ENCODE measurements at places on chromosomes 3 and 15.

DNA sequence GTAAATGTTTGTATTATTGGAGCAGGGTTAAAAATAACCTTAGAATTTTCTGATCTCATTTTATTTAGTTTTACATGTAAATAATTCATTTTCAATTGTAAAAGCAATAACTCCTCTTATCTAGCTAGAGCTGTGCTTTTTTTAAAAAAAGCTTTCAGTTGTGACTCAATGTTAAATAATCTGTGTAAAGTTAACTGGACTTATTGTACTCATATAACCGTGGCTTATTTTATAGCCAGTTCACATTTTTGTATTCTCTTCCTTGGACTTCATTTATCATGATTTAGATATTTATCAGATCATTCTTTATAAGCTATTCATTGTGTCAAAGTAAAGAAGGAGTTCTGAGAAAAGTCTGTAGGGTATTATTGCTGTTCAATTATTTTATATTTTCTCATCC, 435.6 kb downstream of the CADM2 start:
- no peak for DNase-seq

- no peak for DNase-seq
Measured at GRCh38 chr3:195085356-195086130, 185.4 kb downstream of the XXYLT1 start.

- no peak for DNase-seq
Measured at GRCh38 chr15:64779630-64780029, 4.2 kb upstream of the RBPMS2 start.

DNA sequence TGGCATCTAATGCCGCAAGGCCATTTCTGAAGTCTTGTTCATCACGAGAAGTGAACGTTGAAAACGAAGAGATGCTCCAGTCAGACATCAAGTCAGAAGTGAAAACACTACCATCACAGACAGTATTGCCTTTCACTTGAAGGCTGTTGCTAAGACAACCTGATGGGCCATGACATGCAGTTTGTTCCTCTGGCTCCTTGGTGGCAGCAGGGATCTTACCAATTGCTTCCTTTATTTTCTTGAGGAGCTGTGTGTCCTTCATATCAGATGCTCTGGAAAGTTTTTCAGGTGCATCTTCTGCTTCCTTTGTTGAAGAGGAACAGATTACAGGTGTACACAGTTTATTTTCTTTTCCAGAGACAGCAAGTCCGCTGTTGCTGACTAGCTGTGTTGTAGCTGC, 30.7 kb upstream of the MYLK start:
- DNase-seq = peak; percentile 12

GRCh38 chr15:94769089-94769488, 537.7 kb downstream of the MCTP2 start:
- DNase-seq = no peak

GRCh38 chr3:138187296-138188012, at the start of gene ARMC8:
ARMC8 (plus strand) TSS chr3:138187301; CDS start chr3:138187555, 254 bp downstream.
- no peak for DNase-seq

GRCh38 chr3:195899701-195900435, 8.5 kb downstream of the TNK2 start:
- DNase-seq = no peak

DNA sequence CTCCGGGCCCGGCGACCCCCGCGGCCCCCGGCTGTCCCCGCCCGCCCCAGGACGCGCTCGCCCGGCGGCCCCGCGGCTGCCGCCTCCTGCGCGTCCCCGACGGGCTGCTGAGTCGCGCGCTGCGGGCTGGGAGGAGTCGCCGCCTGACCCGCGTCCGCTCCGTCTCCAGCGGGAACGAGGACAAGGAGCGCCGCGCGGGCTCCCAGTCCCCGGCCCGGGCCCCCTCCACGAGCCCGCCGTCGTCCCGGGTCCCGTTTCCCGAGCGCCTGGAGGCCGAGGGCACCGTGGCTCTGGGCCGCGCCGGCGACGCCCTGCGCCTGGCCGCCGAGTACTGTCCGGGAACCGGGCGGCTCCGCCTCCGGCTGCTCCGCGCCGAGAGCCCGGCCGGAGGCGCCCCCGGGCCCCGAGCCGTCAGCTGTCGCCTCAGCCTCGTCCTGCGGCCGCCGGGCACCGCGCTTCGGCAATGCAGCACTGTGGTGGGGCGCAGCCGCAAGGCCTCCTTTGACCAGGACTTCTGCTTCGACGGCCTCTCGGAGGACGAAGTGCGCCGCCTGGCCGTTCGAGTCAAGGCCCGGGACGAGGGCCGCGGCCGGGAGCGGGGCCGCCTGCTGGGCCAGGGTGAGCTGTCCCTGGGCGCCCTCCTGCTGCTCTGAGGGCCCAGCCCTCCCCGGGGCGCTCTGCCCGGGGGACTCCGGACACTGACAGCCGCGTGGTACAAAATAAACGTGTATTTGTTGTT, 1.5 kb downstream of the C2CD4A start:
- DNase-seq = peak; percentile 73

GRCh38 chr3:88032245-88032644, 26.6 kb downstream of the CGGBP1 start:
- no peak for DNase-seq

DNA sequence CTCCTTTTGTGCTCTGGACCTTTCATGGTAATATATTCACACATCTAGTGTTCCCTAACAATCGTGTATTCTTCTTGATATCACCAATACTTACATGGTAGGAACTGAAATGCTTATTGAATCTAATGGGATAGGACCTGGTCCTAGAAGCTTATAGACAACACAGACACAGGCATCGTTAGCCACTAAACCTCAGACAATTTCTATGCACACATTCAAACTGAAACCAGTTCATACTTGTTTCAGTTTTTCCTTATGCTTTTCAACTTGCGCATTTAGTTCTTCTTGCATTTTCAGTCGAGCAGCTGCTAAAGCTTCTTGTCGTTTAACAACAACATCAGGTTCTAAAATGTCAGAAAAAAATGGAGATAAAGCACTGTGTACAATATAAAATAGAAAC, 2.3 kb downstream of the SELENOS start:
- DNase-seq = no peak

DNA sequence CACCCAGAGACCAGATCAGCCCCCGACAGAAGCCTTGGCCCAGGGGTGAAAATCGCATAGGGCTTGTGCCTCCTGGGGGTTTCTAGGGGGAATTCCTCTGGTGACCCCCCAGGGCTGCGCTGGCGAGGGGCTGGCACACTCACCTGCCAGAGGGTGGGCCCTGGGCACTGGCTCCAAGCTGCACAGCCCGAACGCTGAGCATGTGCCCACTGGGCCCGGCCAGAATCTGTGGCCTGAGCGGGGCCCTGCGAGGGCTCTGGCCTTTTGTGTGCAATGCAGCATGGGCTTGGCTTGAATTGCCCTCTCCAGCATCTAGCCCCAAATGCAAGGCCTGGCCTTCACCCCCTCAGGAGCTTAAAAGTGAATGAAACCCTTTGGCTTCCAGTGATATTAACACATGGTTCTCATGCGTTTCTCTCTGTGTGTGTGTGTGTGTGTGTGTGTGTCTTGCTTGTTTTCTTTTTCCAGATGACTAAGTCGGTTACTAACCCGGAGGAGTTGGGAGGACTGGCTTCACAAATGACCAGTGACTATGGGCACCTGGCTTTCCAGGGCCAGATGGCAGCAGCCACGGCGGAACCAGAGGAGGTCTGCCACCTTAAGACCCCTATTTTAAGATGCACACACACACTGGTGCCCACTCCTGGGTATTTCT, 259.1 kb upstream of the TPM1 start:
- DNase-seq = no peak

- DNase-seq = no peak
Measured at GRCh38 chr3:144127014-144127413, 155.4 kb downstream of the DIPK2A start.

DNA sequence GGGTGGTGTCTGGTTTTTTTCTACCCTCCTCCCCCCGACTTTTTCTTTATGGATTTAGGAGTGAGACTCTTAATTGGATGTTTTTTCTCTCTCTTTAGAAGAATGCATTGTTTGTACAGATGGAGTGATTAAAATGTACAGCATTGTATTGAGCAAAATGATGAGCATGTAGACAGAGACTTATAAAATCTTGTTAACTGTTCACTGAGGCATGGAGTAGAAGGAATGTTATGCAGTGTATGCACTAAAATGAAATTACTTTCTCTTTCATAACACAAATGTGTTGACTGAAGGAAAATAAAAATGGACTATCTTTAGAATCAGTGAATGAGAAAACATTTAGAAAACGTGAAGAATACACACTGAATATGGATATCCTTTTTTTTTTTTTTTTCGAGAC, 39.8 kb downstream of the ZFAND6 start:
- no peak for DNase-seq

DNA sequence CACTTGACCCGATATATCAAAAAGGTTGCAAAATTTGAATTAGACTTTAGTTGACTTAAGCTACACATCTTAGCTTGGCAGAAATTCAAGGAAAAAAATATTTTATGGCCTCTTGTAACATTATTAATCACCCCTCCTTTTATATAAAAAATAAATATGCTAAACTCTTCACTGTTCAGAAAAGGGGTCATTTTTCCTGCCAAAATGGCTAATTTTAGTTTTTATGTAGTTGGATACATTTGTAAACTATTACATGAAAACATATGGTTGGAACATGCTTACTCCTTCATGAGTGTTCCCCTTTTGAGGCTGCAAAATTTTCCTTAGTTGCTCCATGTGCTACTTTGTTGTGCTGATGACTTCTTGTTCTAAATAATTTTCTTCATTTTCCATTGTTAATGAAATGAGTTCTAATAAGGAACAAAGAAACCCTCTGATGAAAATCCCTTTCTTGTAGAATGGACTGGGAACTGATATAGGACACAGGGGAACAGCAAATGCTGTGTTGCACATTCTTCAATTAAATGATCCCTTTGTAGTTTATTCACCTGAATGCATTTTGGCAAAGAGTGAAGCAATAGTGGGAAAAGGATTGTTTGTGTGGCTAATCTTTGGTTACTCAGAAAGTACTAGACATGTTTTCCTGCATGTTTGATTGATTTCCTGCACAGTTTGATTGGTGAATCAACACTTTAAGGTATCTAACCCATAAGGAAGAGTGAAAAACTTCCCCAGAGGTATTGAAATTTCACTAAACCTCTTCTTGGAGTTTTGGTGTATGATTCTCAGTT, 349.3 kb downstream of the TIGIT start:
- DNase-seq = no peak

DNA sequence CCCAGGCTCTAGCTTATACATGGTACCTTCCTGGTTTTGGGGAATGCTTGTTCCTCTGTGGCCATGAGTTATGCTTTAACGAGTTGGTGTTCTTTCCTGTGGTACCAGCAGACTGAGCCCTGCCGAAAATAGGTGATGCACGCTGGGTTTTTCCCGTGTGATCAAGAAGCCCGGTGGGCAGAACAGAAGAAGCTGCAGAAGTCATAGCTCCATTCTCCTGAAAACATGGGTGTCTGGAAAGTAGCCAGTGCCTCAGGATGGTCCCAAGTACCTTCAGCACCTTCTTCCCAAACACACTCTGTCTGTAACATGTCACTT, 25.2 kb downstream of the MAPKBP1 start:
- no peak for DNase-seq

- DNase-seq = no peak
Measured at GRCh38 chr3:170761103-170761502, 108.9 kb downstream of the RPL22L1 start.

GRCh38 chr15:25433118-25433865, 5.5 kb downstream of the UBE3A start:
- DNase-seq = no peak

DNA sequence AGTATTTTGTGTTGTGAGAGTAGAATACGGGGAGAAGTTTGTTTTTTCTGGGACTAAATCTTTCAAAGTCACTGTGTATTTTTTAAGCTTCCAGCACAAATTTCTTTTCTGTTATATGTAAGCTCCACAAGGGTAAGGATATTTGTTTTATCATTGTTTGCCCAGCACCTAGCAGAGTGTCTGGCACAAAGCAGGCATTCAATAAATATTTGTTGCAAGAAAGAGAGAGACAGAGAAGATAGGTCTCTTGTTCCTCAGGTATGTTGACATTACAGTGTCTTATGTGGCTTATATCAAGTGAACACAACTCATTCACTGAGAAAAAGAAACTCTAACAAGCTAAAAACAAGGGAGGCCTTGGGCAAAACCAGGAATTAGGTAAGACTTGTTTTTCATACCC, 26.6 kb upstream of the FNDC3B start:
- DNase-seq = no peak

DNA sequence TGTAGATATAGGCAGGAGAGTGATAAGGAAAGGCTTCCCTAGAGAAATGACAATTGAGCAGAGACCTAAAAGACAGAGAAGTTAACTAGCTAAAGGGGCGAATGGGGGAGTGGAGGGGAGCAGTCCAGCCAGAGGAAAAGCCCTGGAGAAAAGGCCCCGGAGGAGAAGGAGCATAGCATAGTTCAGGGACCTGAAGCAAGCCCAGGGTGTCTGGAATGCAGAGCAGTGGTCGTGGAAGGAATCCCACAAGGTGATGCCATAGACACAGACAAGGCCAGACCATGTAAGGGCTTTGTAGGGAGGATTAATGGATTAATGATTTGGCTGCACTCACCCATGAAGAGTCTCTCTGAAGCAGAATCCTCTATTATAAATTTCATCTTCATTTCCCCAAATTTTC, 45.8 kb upstream of the LRRN1 start:
- no peak for DNase-seq

- no peak for DNase-seq
Measured at GRCh38 chr3:173865900-173866498, 468.5 kb downstream of the NLGN1 start.

DNA sequence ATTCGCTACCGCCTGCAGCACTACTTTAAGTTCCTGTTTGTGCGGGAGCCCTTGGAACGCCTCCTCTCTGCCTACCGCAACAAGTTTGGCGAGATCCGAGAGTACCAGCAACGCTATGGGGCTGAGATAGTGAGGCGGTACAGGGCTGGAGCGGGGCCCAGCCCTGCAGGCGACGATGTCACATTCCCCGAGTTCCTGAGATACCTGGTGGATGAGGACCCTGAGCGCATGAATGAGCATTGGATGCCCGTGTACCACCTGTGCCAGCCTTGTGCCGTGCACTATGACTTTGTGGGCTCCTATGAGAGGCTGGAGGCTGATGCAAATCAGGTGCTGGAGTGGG, 995 bp downstream of the CHST14 start:
- DNase-seq = no peak

GRCh38 chr3:58989163-58989562, 60.7 kb downstream of the CFAP20DC start:
- DNase-seq = no peak

DNA sequence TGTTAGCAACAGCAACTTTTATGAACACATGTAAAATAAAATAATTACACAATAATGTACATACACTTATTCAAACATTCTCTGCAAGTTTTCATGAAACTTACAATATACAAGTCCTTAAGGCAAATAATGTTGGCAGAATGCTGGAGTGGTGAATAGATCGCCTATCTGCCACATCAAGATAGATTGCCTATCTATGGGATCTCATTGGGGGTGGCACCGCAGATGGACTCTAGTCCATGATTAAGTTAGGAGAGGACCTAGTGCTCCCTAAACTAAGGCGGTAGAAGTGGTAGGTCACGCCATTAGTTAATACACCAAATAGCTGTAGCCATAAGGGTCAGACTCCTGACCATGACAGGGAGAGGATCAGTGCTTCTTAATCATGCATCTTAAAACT, 315.7 kb downstream of the GBE1 start:
- DNase-seq = no peak

- DNase-seq = no peak
Measured at GRCh38 chr3:43346978-43347749, 60.8 kb downstream of the SNRK start.

- DNase-seq = peak; percentile 26
Measured at GRCh38 chr3:11784971-11785377, 61.7 kb downstream of the TAMM41 start.

- DNase-seq = no peak
Measured at GRCh38 chr15:58684751-58685150, 64.8 kb downstream of the ADAM10 start.

All from KBM-7 (cell line).